ENCODE measurements at places on chromosomes 12 and 14.

- peak; percentile 82 for DNase-seq
Measured at GRCh38 chr12:79886917-79887519, 47.9 kb downstream of the PPP1R12A start.

DNA sequence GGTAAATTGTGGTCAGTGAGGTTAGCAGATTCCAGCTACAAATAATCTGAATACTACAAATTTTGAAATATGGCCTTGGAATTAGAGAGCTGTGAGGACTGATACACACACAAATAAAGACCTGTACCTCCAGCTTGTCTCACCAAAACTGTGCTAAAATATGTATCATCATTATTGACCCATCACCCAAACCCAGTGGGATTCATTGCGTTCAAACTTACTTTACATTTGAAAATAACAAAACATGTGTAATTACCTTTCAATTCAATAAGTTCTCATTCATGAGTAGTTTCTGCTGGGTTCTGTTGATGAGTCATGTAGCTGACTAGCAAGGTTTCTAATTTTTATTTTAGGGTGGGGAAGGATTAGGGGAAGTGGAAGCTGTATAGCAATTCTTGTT lies 170.9 kb downstream of the MSRB3 start:
- no peak for DNase-seq

DNA sequence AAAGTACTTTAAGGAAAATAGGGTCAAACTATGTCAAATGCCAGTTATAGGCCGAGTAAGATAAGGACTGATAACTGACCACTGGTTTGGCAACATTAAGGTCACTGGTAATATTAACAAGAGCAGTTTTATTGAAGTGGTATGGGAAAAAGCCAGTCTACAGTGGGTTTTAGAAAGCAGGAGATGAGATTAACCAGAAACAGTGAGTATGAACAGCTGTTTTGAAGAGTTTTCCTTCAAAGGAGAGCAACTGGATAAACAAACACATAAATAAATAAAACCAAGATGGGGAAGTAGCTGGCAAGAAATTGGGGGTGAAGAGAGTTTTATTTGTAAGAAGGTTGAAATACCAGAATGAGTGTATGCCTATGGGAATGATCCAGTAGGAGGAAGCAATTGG lies 30.3 kb downstream of the KITLG start:
- no peak for DNase-seq

GRCh38 chr12:51368640-51369517 lies 22.3 kb downstream of the GALNT6 start:
- peak; percentile 86 for DNase-seq

GRCh38 chr12:132451836-132452195 lies 38.1 kb upstream of the FBRSL1 start:
- DNase-seq = no peak

DNA sequence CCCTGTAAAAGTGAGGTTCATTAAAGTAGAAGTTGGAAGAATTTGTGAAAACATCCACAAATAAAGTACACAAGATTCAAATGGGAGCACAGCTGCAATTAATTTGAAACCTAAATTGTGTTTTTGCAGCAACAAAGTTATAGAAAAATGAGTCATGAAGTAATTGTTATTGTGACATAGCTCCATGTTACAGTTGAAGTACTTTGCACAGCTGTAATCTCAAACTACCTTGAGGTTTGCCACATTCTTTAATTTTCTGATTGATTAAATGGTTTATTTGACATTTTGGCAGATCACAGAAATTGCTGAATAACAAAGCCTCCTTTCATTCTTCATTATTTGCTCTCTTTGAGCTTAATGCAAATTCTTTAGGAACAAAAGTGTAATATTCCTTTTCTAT lies 111.3 kb downstream of the RMST start:
- no peak for DNase-seq

GRCh38 chr14:64421166-64421565 lies 33.0 kb downstream of the MTHFD1 start:
- no peak for DNase-seq

DNA sequence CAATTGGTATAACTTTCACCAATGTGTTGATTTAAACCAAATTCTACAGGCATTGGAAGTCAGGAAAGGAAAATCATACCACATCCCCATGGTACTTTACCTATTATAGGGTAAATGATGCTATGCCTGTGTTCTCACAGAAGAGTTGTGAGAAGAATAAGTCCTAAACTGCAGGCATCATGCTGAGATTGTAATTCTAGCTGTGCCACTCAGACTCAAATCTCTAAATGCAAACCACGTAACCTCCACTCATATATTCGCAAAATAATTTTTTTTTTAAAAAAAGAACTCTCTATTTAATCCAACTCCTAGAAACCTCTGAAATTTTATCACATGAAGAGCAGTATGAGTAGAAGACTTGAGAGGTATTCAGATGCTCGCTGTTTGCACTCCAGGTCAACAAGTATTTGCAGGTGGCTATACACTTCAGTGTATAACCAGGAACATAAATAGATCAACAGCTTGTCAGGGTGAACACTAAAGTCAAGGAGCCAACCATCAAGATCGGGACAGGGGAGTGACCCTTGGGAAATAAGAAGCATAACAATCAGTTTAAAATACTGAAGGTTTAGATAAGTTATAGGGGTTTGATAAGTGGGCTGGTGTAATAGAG lies 110.1 kb downstream of the SLC25A21 start:
- DNase-seq = no peak

DNA sequence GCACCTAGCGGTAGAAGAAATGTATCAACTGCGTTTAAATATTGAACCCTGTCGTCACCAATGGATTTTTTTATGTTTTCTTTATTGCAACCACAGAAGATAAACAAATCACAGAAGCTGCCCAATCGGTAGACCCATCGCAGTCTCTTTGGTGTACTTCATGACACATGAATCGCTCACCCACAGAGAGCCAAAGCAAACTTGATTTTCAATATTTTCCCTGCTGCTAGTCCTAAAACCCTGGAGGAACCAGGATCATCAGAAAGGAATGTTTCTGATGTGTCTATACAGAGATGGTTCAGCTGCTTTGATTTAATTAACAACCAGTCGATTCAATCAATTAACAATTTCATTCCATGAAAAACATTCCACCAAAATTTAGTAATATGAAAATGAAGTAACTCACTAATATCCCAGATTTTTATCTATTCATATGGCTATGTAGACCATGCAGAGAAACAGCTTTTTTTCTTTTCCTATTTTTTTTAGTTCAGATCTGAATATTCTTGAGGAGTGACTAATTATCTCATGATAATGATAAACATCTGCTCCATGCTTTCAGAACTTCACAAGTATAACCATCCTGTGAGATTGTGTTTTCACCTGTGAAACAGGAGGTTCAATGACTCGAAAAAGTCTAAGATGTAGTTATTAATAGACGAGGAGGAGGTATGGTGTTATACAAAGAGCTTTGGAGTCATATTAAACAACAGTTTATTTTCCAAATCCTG lies 46.1 kb downstream of the DIO2 start:
- DNase-seq = no peak

DNA sequence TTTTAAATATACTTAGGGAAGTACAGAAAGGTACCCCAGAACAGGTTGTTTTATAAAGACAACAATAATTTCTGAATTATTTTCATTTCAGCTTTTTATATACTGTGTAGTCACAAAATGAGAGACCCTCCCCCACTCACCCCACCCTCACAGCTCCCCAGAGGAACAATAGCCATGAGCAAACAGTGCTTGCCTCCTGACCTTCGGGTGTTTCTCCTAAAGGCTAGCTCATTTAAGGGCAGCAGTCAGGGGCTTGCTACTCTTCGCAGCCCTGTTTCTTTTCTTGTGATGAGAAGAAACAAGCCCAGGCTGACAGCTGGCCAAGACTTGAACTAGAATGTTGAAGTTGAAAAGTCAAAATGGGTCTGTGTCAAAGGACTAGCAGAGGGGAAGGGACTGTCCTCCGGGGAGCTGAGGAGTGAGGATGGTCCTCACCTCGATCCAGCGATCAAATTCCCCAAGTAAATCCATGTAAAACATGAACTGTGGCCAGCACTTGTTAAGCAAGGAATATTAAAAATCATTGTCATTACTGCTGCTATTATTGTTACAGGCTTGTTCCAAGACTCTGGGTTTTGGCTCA lies 133.8 kb upstream of the ARHGAP5 start:
- DNase-seq = no peak

- DNase-seq = no peak
Measured at GRCh38 chr14:94018308-94018707, 7.8 kb upstream of the OTUB2 start.

- no peak for DNase-seq
Measured at GRCh38 chr12:106287364-106287763, 15.2 kb upstream of the TCP11L2 start.
